Activated T-helper 1 cell treated with anti-CD3 and anti-CD28 coated beads, Interleukin-2, amount 50 U/mL, for 16 hours (primary cell): ENCODE measurements at places on chromosomes 5 and 9.

DNA sequence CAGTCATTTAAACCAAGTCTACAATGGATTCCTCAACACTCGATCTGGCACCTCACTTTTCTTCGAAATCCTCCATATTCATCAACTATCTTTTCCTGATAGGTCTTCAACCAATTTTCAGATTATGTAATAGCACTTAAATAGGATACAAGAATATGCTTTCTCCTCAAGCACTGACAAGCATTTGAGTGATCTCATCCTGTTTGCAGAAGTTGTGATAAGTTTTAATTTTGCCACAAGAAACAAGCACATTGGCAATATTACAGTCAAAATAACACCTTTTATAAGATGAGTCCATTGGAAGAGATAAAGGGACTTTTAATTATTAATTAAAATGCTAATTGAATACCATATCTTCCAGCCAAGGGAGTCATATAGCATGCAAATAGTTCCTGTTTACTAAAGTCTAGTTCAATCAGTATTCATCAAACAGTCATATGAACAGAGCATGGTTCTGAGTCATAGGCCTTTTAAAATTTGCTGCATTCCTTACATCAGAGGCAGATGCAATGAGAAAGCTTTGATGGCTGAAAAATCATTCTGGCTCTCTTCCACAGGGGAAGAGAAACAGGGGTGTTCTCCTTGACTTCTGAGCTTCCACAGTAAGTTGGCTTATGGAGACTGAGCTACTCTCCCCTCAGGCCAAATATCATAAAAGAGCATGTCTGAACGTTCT is 32.7 kb upstream of the ZCCHC9 start:
- DNase-seq, result no peak

- no peak for DNase-seq
Measured at GRCh38 chr9:132020272-132020671, 59.4 kb downstream of the MED27 start.

DNA sequence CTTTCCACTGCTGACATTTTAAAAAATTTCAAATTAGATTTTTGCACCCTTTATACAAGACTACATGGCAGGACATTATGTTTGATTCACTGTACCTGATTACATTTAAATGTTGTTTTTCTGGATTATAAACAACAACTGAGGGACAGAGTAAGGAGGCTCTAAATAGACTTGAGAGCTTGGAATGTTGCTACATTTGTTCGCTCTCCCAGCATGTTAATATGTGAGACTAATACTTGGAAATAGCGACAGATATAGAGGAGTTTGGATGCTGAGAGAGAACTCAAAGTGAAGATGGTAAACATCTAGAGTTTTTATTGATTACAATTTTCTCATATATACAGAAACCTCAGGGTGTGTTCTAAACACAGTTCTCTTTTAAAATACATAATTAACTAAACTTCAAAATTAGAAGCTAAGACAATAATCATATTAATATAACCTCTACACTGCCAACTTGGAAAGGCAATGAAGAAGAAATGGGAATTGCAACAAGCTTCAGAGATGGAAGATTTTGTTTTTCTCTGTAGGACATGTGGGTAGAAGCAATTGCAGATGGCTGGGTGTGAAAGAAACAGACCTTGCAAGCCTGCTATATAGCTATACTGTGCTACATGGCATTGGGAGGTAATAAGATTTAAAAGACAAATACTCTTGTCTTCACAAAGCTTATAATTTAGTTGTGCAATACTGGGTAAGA is 1.4 kb upstream of the NDFIP1 start:
- DNase-seq, result no peak

DNA sequence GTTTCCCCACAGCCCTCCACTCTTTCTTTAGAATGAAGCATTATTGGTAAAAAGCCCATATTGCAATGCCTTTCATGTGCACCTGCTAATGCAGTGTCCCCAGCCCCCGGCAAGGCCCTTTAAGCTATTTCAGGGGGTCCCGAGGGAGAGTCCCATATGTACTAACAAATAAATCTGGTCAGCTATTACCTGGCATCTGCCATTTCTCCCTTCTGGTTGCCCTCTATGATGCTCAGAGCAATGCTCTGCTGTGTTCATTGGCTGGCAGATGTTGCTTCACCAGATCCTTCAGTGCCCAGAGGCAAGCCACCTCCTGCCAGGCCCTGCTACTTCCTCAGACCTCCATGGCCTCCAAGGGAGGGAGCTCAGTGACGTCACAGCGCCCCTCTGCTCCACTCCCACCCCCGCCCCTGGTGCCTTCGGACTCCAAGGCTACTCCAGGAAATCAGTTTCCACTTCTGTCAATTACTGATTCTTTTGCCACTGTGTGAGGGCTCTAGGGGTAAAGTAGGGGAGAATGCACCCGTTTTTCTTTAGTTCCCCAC is 201.1 kb upstream of the GLRA1 start:
- DNase-seq, result no peak

DNA sequence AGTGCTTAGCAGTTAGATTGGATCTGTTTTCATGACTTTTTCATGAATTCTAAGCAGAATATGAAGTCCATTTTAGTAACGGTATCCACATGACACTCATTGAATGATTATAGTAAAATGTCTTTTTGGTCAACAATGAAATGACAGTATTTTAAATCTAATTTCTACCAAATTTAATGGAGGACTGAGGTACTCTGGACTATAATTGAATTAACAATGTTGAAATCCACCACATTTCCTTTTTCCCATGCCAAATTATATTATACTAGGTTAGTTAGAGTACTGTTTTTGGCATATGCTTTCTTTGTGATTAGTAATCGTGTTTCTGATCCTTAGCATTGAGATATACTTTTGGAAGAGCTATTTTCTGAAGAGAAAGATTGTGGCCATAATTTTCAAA is 40.6 kb downstream of the CDC42SE2 start:
- no peak for DNase-seq

DNA sequence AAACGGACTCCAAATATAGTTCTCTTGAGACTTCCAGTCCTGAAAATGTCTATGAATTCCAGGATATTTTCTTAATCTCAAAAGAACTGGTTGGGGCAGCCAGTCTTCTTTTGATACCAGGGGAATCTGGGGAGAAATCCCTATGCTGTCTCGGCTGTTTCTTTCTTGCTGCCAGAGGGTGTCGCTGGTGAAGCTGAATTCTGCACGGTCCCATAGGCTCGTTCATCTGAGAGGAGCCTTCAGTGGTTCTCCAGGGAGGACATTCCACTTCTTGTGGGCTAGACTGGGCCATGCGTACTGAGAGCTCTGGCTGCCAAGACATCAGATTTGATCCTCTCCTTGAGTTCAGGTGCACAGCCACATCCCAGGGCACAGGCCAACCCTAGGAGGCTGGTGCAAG is 155.0 kb upstream of the CLINT1 start:
- no peak for DNase-seq

DNA sequence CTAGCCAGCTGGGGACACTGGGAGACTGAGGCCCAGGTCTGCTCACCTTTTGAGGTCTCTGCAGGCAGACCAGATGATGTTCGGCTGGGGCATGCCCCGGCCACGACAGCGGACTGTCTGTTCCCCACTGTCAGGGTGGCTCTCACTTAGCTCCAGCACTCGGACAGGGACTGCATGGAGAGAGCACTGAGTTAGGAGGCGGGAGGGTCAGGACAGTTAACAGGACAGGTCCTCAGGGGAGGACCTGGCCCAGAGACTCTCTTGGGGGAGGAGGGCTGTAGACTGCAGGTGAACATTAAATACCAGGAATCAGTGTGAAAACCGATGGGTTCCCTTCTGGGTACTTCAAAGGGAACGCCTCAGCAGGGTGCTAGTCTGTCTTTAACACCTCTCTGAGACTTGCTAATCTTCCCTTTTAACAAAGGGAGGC is 25.1 kb downstream of the PDGFRB start:
- no peak for DNase-seq
